SHP77 treated with DMSO at 0.1 percent for 48 hours (cell line): ENCODE measurements at places on chromosomes 6 and 20.

DNA sequence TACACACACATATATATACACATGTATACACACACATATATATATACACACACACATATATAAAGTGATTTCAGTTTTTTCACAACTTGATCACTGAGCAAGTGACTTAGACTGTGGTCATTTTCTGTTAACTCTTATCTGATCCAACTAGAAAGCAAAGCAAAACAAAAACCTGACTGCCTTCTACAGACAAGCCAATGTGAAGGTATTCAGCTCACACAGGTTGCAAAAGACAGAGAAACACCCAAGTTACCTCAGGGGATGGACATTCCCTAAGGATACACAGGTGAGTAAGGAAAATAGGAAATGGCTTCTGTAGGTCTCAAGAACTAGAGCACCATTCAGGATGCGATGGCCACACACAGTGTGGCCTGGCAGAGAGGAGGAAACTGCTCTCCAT lies 58.4 kb upstream of the IER3 start:
- DNase-seq: no peak

DNA sequence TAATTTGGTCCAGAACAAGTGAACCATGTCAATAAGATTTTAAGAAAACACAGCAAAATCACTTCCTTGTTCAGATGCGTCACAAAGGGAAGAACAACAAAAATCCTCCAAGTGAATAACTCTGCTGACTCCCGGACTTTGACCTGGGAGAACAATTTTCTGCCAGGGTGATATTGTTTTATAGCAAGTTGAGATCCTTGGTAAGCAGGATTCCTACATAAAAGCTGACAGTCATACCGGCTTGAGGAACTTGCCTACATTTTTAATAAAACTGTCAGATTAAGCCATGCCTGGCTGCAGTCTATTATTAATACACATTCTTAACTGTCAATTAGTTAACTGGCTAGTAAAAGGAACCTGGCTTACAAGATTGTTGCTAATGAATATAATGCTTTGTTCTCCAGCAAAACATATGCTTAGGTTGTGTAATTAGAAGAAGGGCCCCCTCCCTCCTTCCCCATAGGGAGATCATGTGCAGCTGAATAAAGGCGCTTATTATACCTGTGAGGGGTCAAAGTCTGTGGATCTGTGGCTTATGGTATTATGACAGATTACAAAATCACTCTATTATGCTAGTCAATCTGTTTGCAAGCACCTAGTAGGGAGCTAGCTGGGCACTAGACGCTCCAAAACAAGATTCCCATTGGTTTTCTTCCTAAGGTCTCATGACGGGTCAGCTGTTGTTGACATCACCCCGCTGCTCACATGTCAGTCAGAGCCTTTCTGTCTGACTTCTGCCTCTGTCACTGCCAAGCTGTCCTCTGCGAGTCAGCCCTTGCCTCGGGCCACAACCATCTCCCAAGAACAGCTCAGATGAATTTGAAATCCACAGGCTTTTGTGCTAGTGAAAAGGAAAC lies 44.6 kb upstream of the SEC63 start:
- DNase-seq: no peak

DNA sequence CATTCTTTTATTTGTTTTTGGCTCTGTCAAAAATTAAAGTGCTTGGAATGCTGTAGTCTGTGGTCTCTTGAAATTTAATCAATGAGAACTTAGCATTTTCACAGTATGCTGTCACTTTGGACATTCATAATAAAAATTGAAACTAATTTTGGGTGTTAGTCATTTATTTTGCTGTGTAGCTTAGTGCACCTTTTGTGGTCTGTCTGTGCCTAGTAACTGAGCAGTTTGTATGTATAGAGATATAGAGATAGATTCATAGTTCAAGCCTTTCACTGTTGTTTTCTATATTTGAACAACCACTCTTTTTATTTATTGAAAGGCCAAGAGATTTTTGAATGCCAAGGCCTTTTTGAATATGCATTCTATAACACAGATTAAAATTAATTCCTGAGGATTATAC lies 86.4 kb upstream of the TIAM2 start:
- no peak for DNase-seq

- DNase-seq: no peak
Measured at GRCh38 chr6:158674342-158675131, 24.7 kb downstream of the SYTL3 start.

DNA sequence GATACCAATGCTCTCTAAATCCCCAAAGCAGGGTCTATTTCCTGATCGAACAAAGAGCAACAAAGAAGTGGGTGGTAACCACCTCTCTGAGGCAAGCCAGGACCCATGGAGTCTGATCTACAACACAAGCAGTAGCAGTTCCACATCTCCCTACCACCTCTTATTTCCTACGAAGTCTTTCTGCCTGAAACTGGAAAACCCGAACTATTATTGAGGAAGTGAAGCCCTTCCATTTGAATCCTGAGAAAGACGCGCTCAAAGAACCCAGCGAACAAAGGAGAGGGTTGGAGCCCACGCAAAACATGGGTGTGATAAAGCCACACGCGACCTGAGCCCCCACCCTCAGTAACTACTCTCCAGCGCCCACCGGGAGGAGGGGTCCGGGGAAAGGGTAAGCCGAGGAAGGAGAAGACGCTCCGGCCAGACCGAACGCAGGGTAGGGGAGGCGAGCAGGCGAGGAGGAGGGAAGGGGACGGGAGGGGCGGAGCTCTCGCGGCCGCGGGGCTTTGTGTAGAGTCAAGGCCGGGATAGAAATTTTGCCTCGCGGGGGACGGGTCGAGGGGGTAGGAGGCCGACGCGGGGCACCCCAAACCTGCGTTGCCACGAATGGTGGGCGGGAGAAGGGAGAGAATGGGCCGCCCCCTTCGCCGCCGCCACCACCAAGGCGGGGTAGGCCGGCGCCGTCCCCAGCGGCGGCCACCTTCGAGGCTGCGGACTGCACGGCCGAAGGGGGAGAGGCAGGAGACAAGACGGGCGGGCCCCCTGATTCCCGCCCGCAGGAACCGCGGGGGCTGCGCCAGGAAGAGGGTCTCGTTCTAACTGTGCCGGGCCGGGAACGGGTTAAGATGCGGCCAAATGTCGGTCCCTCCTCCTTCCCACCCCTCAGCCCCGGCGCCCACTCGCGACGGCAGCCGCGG lies 802 bp downstream of the HDAC2 start:
- DNase-seq: no peak
